ENCODE measurements at places on chromosomes 6 and 20.

DNA sequence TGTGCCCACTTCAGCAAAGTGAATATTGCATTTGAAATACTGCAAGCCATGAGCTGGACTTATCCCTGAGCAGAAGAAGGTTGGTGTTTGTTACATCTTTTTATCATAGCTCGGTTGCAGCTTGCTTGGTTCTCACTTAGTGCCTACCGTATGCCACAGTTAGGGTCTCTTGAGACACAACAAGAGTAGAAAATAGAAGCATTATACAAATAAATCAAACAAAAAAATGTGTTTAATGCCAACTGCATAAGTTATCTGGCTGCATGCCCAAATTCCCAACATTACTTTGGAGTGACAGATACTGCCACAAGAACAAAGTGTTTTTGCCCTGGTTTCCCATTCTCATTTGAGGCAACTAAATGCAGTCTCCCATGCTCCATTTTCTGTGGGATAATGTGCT, 53.9 kb upstream of the LAMP5 start:
- DNase-seq: no peak

DNA sequence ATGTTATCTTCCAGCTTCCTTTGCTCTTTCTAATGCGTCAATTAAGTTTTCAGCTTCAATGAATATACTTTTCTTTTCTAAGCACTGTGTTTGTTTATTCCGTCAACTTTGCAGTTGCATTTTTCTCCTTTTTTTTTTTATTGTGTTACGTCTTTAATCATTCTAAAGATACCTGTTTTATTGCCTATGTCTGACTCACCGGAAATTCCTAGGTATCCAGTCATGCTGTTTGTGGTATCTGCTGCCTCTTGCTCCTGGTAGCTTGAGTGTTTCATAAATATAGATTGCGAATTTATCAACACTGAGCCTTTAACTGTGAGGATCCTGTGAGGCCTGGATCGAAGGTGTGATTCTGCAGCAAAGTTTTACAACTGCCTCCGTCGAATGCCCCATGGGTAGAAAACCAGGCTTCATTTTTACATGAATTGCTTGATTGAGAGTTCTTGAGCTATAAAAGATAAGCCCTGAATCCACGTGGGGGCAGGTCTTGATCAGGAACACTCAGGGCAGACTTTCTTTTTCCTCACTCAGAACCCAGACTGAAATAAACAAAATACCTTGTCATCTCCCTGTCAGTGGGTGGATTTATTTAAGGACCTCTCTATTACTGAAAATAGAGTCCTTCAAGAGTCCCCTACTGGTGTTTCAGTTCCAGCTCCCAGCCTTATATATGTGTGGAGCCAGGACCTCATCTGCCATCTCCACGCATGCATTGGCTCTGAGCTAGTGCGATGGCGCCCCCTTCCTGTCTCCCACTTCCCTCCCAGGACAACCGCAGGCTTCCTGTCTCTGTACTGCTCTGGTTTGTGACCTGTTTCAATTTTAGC, 60.1 kb upstream of the LRRC1 start:
- peak; percentile 14 for DNase-seq

GRCh38 chr6:170361335-170361734, 54.8 kb downstream of the FAM120B start:
- DNase-seq: no peak

- no peak for DNase-seq
Measured at GRCh38 chr6:706146-706545, 13.2 kb upstream of the EXOC2 start.

DNA sequence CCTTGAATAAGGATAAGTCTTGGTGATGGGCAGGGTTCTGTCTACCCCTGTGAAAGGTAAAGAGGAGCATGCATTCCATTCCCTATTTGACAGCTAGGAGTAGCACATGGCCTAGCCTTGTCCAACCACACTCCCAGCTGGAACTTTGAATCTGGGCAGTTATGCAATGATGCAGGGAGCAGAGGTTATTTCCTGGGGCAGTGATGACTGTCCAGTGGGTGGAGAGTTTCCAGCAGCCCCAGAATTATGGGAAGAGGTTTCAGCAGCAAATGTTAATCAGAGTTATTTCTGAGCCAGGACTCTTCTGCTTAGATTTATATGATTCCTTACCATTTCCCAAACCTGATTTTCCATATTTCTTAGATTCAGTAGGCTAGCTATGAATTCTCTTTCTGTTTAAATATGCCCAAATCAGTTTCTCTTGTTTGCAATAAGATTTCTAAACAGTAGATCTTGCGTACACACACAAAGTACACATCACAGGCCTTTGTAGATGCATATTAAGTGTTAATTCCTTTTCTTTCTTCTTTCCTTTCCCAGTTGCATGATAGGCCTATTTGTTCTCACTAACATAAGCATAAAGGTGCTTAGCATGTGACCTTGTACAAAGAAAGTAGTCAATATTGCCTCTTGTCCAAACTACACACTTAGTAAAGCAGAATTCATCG, 17.3 kb upstream of the TXLNB start:
- no peak for DNase-seq

GRCh38 chr6:116556814-116557415, 3.4 kb downstream of the CALHM4 start:
- no peak for DNase-seq

- DNase-seq: no peak
Measured at GRCh38 chr20:6976106-6976900, 208.8 kb downstream of the BMP2 start.

DNA sequence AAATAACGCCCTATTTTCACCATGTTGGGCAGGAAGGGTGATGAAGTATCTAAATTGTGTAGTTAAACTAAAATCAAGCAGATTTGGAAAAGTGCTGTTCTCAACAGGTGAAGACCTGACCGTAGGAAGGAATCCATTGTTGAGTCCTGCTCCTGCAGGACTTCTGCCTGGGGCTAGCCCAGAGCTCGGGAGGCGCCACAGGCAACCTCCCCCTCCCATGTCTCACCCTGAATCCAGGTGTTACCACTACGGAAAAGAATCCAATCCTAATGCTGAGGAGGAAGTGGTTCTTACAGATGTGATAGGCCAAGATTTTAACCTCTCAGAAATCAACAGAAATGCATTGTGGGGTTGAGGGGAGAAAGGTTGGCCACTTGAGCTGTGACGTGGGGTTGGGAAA, 30.2 kb downstream of the RAB22A start:
- DNase-seq: no peak

DNA sequence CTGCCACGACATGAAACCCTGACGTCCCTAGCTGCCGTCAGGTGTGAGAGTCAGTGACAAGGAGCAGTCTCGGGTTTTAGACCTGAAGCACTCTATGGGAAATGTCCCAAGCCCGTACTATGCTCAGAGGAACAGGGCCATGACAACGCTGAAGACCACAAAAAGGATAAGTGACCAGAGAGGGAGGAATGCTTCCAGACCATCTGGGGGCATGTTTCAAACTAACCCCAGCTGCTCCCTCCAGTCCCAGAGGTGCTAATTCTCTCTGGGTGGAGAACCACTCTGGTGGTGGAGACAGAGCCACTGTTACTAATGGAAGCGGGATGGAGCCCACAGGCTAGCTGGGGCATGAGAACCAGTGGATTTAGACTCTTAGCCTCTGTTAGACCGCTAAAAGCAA, 8.7 kb downstream of the AURKA start:
- no peak for DNase-seq

GRCh38 chr20:36830791-36831691, 44.9 kb upstream of the TLDC2 start:
- no peak for DNase-seq

GRCh38 chr6:32937230-32937633, 3.6 kb downstream of the HLA-DMB start:
- no peak for DNase-seq

DNA sequence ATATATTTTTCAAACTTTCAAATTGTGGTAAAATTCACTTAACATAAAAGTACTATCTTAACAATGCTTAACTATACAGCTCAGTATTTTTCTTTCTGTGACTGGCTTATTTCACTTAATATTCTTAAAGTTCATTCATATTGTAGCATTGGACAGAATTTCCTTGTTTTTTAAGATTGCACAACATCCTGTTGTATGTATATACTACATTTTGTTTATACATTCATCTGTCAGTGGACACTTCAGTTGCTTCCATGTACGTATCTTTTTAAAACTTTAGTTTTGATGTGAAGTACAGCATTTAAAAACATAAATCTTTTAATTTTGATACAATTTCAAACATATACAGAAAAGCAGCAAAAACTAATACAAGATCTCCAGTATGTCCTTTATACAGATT, 220.7 kb downstream of the ZFAND3 start:
- no peak for DNase-seq

DNA sequence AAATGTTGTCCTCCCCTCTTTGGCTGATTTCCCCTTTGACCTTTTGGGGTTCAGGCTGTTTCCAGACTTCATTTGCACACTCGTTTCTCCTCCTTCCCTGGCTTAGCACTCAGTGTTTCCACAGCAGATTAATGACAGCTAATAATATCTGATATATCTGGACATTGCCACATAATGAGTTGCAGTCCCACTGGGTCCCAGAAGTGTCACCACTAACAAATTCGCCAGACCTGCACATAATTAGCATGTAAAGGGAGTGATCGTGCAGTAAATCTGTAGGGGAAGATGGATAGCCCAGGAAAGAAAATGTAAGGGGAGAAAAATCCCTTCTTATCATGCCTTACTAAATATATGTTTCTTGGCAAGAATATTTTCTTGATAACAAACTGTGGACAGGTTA, 922.1 kb downstream of the TFAP2A start:
- no peak for DNase-seq

- no peak for DNase-seq
Measured at GRCh38 chr6:136613477-136613876, 63.3 kb upstream of the MAP7 start.

DNA sequence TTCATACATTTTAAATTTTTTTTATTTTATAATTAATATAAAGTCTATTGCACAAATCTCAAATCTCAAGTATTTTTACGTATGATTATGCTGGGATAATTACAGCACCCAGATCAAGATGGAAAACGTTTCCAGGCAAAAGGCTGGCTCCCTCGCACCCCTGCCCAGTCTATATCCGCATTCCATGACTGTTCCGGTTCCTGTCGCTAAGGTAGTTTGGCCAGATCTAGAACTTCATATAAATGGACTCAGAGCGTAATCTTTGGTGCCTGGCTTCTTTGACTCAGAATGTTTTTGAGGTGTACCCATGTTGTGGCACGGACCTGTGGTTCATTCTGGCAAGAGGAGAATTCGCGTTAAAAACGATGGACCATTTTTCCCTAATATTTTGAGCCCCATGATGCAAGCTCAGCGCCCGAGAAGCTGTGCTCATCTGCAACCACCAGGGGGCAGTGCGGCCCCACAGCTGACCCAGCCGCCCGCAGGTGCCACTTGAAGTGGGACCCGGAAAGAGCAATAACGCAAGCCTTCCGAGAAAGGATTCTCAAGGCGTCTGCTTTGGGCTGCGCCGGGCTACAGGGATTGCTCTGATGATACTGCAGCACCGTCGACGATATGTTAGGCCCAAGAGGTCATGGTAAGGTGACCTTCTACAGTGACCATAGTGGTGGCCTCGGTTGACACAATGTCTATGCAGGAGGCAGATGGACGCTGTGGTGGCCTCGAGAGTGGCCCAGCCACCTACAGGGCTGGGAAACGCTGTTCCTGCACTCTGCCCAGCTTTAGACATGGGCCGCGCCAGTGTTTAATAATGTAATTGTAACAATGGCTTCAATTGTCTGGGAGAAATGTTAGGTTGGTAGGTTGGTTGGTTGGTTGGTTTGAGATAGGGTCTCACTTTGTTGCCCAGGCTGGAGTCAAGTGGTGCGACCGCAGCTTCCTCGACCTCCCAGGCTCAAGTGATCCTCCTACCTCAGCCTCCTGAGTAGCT, 160.1 kb downstream of the ZMYND8 start:
- peak; percentile 19 for DNase-seq

DNA sequence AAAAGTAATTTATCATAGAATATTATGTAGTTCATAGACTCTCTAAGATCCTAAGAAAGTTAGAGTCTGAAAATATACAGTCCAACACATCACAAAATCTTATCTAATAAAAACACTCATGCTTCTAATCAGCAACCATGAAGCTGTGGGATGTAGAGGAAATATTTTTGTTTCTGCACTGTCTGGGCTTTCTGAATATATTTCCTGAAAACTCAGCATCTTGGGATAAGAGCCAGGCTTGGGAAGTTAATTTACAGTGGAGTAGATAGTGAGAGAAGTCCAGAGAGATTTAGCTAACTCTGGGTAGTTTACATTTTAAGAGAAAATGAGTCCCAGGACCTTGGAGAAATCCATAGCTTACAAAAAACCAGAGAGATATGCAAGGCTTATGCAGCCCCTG, 150.4 kb upstream of the BMP5 start:
- DNase-seq: no peak

DNA sequence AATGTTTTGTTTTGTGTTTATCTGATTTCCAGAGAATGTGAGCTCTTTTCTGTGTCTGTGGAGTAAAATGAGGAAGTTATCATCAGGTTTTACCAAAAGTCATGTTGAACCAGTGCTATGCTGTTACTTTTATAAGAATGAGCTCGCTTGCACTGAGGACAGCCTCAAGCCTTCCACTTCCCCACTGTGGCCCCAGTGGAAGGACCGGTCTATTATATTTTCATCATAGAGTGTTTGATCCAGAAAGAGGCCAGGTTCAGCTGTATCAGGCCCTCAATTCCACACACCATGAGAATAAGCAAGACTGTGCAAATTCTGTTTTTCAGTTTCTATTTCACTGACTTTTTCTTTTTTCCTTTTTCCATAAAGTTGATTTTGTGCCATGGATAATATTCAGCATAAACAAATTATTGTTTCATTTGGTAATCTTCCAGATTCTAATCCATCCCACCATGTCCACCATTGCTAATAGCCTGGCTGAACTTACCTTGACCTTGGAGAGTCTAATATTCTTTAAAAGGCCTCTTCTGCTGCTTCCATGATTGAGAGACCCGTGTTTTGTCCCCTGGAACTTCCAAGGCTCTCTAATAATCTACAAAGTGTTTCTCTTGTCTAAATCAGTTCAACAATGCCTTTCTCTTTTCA, 286.2 kb downstream of the THBS2 start:
- no peak for DNase-seq

GRCh38 chr6:88134575-88134974, 31.6 kb downstream of the CNR1 start:
- no peak for DNase-seq

GRCh38 chr20:31943052-31943471, 8.8 kb downstream of the PDRG1 start:
- DNase-seq: no peak

DNA sequence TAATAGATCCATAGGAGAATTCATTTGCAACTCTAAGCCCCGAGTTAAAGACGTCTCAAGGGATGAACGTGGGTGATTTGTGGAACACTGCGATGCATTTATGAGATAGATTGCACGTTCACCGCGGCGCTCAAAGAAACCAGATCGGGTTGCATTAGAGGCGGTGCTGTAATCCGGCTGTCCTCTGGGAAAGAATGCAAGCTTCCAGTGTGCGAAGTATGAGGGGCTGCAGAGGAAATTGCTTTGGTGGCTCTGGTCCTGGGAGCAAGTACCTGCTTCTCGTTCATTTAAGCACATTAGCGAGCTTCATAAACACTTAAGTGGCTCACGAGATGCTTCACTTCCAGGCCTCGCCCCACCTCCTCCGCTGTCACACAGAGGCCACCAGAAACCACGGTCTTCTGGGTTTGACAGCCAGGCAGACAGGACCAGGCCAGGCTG, 182.3 kb downstream of the CDH4 start:
- DNase-seq: no peak
